ENCODE measurements at places on chromosomes 2 and 18. TPM values are rescaled to one million over a fixed set of nuclear protein-coding genes. Genes with fewer than 3 reads are reported as not detected.

DNA sequence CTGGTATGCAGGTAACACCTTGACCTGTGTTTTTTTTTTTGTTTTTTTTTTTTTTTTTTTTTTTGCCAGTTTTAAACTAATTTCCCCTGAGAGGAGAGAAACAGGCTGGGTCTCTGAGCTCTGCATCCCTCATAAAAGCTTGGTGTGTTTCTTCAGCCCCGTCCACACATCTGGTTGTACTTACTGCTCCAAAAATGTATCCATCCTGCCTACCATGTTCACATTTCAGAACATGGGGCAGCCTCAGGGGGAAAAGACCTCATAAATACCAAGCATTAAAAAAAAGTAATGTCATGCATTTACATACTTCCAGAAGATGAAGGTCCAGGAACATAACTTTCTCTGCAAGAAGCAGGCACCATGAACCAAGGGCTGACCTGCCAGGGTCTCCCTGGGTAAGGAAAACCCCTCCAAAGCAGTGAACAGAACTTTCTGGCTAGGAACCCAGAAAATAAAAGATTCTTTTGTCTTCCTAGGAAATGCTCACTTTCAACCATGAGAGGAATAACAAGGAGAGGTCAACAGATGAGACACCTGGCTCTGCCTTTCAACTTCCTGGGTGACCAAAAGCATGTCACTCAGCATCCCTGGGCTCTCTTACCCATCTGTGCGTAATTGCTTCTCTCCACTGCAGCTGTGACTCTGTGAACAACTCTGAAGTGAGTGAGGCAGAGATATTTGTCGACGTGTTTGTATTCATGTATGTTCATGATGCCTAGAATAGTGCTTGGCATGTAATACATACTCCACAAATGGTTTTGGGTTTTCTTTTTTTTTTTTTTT lies 118.6 kb downstream of the MCFD2 start:
- DNase-seq: no peak

The TXNDC2 gene
- total RNA-seq: under 0.01 TPM

DNA sequence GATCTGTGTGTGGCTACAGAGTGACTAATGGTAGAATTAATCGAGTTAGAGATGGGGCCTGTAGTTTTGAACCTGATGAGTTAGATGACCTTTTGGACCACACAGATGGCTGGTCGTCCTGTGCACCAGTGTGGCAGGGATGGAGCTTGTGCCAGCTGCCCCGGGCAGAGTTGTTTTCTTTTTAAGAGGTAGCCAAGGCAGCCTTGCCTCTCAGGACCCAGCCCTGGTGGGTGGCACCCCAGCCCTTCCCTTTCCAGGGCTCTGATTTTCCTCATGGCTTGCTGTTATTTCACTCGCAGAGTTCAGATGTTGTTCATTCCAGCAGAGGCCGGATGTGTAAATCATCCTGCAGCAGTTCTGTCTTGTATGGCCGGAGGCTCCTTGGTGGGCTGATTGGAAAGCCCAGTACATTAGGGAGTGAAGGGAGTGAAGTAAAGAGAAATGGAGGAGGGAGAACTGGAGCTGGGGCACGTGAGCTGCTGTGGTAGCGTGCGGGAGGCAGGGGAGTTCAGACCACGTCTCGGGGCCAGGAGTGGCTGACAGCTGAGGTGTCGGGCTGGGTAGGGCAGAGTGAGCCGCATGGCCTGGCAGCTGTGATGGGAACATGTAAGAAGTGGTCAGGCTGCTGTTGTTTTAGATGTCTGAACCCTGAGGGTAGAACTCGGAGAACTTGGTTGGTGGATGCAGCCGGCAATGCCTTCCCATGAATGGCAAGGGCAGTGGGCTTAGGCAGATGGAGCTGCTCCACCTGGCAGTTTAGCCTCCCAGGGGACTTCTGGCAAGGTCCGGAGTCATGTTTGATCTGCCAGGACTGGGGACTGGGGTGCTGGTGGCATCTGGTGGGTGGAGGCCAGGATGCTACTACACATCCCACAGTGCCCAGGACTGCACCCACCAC lies 28.8 kb downstream of the ASAP2 start:
- DNase-seq: peak; percentile 72

DNA sequence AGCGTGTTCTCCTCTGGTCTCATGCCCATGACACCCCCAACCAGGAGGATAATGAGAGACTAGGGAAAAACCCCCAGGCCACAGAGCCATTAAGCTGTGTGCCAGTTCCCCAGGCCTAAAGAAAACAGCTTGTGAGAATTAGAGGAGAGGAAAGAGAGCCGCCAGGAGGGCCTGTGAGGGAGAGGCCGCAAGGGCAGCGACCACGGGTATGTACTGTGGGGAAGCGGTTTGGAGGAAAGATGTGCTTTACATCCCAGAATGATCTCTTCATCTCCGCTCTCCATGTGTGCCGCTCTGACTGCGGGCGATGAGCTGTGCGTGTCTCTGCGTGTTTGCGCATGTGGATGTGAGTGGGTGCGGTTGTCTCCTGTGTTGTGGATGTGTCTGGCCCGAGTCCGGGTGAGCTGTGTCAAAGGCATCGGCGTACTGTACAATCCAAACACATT lies 82.9 kb downstream of the DYSF start:
- no peak for DNase-seq

- DNase-seq: no peak
Observed at GRCh38 chr2:85770786-85771409, 17.1 kb downstream of the ATOH8 start.

- peak; percentile 51 for DNase-seq
Observed at GRCh38 chr2:99338029-99338585, 918 bp downstream of the EIF5B start.

- no peak for DNase-seq
Observed at GRCh38 chr2:155690785-155691184, 641.7 kb downstream of the NR4A2 start.

DNA sequence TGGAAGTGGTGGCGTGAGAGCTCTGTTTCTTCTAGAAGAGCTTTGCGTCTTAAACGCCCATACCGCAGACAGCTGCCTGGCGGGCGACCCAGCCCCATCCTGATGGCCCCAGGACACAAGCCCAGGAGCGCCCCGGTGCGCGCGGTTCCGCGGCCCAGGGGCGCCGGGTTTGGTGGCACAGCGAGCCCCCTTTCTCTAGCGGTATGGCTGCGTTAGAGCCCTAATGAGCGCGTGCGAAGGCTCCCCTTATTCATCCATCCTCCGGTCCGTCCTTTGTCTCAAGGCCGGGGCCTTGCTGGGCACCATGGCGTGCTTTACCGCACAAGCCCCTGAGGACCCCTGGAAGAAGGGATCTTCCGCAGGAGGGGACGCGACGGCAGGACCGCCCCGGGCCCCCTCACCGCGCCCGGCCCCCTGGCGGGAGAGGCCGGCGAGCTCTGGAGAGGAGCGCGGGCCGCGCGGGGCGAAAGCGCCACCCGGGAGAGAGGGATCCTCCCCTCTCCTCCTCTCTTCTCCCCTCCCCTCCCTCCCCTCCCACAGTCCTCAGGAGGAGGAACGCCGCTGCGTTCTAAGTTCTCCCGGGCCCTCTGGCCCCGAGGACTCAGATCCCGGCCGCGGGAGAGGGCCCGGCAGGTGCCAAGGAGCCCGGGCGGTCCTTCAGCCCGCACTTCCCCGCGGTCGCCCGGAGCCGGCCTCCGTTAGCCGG lies 626 bp upstream of the SLC1A4 start:
- peak; percentile 53 for DNase-seq

DNA sequence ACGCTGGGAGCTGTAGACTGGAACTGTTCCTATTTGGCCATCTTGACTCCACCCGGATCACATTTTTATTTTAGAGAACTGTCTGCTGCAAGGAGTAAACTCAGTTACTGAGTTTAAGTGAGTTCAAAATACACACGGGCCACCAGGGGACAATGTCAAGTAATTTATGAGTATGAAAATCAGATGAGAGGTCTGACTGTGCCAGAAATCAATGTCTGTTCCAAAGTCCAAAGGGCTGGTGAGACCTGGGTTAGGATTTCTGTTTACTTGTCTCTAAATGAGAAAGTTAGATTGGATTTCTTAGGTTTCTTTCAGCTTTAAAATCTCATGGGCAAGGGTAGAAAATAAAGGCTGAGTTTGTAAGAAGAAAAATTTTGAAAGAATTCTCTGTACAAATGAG lies 465.8 kb upstream of the MEIS1 start:
- DNase-seq: no peak

- DNase-seq: no peak
Observed at GRCh38 chr2:196449083-196449482, 190.4 kb upstream of the CCDC150 start.

DNA sequence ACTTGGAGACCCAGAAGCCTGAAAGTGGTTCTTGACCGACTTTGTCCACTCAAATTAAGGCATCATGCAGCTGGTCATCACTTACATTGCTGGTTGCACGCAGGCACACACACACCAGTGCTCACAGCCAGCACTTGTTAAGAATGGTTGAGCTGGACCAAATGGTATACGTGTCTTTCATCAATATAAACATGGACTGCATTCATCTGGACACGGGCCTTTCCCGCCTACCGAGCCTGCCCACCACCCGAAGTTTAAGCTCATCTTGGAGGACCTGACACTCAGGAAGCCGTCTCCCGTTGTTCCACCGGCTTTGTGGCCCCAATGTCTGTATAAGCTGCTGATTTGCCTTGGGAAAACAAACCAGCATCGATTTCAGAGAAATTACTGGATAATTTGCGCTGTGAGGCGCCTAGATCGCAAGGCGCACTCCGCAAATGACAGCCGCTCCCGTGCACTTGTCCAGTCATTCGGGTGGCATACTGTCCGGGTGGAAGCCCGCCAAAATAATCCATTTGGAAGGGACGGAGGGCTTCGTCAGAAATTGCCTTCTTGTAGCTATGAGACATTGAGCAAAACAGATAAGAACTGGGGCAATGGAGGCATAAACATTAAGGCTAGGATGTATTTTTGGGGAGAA lies 40.1 kb upstream of the AKAIN1 start:
- no peak for DNase-seq

DNA sequence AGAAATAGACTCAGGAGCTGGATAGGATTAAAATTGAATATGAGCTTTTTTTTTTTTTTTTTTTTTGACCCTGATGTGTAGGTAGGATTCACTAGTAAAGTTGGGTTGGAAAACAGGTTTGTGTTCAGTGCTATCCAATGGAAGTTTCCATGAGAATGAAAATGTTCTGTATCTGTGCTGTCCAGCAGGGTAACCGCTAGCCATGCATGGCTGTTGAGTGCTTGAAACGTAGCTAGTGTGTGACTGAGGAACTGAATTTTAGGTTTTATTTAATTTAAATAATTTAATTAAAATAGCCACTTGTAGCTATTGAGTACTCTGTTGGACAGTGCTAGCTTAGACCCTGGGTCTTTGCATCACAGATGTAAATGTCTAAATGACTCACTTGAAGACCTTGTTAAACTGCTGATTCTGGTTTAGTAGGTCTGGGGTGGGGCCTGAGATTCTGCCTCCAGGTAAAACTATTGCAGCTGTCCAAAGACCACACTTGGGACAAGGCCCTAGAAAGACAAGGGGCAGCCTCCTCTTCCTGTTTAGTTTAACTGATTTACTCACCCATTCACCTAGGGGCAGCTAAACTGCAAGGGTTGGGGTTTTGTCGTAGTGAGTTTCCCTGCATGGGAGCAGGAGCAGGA lies 84.7 kb upstream of the STON1 start:
- DNase-seq: peak; percentile 62

The PCARE gene
- total RNA-seq: not detected

- peak; percentile 23 for DNase-seq
Observed at GRCh38 chr18:24427484-24427883, 1.0 kb downstream of the IMPACT start.

DNA sequence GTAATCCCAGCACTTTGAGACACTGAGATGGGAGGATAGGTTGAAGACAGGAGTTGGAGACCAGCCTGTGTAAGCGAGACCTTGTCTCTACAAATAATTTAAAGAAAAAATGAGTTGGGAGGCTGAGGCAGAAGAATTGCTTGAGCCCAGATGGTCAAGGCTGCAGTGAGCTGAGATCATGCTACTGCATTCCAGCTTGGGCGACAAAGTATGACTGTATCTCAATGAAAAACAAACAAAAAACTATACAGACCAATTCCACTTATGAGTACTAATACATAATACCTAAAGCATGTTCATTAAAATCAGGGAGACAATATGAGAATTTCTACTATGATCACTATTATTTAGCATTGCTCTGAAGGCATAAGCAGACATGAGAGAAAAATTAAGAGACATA lies 12.6 kb downstream of the RNF149 start:
- DNase-seq: peak; percentile 17

DNA sequence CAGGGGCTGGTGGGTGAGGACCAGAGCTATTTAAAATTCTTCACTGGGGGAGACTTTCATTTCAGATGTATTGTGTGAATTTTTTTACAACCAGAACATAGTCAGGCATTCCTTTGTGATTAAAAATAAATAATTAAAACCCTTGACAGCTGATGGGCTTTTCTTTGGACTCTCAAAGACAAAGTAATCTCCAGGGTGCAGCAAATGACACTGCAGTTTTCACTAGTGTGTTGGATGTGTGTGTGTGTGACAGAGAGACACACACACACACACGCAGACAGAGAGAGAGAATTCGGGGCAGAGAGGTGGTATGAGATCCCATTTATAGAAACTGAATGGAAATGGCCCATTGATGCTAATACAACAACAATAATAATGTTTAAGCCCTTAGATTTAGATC lies 10.3 kb upstream of the GALNT14 start:
- no peak for DNase-seq

GRCh38 chr2:24105816-24106215 lies 17.3 kb downstream of the PFN4 start:
- peak; percentile 50 for DNase-seq

- peak; percentile 33 for DNase-seq
Observed at GRCh38 chr18:33751613-33752221, 173.7 kb downstream of the ASXL3 start.

The ZNF521 gene
- not detected for total RNA-seq

DNA sequence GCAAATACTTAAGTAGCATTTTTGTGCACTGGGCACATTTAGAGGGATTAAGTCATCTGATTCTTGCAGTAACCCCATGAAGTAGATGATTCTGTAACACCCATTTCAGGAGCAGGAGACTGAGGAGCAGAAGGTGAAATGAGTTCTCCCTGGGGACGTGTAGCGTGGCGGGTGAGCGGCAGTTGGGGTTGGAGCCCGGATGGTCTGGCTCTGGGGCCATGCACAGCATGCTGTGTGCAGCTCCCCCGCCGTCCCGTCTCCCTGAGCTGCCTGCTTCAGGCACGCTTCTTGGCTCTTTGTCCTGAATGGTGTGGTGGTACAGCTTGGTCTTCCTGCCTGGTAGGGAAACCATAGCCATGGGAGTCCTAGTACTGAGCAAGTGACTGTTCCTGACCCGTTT lies 32.4 kb downstream of the INPP4A start:
- DNase-seq: no peak

The ECEL1 gene
- total RNA-seq: not detected

The SERPINB13 gene
- 48.0 TPM for total RNA-seq
